ENCODE measurements at places on chromosomes 16 and 17.

DNA sequence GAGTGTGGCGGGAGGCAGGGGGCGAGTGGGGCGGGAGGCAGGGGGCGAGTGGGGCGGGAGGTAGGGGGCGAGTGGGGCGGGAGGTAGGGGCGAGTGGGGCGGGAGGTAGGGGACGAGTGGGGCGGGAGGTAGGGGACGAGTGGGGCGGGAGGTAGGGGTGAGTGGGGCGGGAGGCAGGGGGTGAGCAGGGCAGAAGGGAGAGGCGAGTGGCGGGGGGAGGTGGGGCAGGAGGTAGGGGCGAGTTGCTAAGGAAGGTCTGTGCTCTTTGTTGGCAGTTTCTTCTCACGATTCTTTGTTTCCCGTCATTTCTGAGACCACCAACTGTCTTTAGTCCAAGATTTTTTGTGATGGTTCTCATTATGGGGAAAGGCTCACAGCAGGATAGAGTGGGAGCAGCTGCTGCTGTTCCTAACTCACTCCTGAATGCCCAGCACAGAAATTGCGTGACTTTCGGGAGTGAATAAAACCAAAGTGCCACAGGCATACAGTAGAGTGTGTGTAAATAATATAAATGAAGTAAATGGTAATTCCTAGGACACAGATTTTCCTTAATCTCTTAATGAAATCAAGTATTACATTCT lies 44.7 kb downstream of the COG7 start:
- no peak for DNase-seq

- DNase-seq = no peak
These were observed 10.1 kb downstream of the TK2 start for GRCh38 chr16:66539623-66540469.

DNA sequence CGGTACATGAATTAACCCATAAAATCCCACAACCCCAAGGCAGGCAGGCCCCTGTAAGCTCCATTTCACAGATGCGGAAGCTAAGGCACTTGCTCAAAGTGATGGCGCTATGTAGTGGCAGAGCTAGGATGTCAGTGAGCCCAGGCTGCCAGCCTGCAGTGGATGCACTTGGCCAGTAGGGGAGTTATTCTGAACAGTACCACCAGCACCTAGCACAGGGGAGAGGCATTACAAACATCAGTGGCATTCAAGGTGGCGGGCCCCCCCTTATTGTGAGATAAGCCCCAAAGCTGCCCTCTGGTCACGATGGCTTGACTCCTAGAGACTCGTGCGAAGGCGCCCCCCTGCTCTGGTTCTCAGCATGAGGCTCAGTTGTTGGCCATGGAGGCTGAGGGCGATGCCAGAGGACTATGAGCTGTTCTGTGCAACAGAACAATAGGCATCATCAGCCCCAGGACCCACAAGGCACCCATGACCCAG lies 33.8 kb downstream of the GTF3C1 start:
- DNase-seq = no peak

GRCh38 chr16:75627851-75628250 lies 4.8 kb upstream of the ADAT1 start:
- DNase-seq = no peak

DNA sequence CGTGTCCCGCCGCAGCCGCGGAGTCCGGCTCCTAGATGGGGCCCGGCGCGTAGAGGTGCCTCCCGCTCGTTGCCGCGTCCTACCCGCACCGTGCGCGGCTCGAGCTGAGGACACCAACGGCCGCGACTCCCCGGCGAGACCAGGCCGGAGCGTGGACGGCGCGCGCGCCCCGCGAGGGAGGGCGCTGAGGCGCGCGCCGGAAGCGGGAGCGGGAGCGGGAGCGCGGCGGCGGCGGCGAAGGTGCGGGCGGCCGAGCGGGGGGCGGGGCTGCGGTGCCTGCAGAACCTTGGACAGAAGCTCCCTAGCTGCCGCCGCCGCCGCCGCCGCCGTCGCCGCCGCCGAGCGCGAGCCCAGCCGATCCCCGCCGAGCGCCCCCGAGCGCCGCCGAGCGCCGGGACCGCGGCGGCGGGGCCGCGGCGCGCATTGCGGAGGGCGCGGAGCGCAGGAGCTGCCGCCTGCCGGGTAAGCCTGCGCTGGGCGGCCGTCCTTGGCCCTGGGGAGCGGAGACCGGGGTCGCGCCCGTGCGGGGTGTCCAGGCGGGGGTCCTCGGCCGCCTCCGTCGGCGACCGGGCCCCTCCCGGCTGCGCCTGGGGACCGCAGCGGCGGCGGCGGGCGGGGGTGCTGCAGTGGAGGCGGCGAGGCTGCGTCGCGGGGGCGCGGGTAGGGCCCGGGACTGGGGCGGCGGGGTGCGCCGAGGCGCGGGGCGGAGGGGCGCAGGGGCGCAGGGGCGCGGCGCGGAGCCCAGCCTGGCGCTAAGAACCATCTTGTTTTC lies at the start of gene CDK5R1:
Gene CDK5R1, plus strand, starts transcription at position 293 of the 772 bp plus-strand sequence. CDS start 628 bp downstream, outside the sequence.
- peak; percentile 79 for DNase-seq

Measured in left hindlimb (tissue), 1 donor.